ENCODE measurements at places on chromosomes 4 and X.

- no peak for DNase-seq
- H3K4me1 ChIP-seq = no peaks in the 10 kb centered on the region
- no peaks in the 10 kb centered on the region for H3K36me3 ChIP-seq
- H3K27me3 ChIP-seq = no peaks in the 10 kb centered on the region
- H3K4me3 ChIP-seq = no peak overlapping the region
These were observed 38.9 kb downstream of the AFF1 start for GRCh38 chr4:86973668-86974067.

DNA sequence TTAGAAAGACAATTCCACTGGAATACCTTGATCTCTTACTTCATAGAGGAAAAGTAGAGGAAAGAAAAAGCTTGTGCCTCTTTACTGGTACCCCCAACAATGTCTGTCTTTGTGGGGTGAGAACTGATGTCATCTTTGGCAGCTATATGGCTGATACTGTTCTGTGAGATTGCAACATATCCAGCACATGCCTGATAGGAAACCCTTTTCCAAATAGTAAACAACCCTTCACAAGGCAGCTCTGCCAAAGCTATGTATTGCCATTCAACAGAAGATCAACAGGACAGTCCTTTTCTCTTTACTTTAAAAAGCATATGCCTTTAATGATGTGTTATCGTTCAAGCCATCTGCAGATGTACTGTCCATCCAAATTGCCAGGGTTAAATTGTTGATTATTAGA lies 105.9 kb downstream of the IL1RAPL1 start:
- no peaks in the 10 kb centered on the region for H3K36me3 ChIP-seq
- H3K4me3 ChIP-seq = no peak overlapping the region
- H3K27me3 ChIP-seq = no peaks in the 10 kb centered on the region
- no peak overlapping the region for H3K27ac ChIP-seq

DNA sequence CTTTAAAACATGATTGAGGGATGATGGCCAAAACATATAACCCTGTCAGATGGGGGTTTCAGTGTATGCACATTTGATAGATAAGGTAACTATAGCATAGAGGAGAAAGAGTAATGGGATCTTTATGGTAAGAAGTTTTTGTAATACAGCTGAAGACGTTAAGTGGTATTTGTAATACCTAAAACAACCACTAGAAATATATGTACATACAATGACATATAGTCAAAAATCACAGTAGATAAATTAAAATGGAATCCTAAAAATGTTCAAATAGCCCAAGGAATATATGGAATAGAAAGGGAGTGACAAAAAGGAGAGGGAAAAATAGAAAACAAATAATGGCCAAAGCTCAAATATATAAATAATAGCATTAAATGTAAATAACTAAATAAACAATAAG lies 371.3 kb upstream of the FSTL5 start:
- no peaks in the 10 kb centered on the region for H3K27me3 ChIP-seq
- no peak overlapping the region for H3K27ac ChIP-seq
- no peak for DNase-seq
- no peaks in the 10 kb centered on the region for H3K4me1 ChIP-seq
- no peaks in the 10 kb centered on the region for H3K36me3 ChIP-seq

DNA sequence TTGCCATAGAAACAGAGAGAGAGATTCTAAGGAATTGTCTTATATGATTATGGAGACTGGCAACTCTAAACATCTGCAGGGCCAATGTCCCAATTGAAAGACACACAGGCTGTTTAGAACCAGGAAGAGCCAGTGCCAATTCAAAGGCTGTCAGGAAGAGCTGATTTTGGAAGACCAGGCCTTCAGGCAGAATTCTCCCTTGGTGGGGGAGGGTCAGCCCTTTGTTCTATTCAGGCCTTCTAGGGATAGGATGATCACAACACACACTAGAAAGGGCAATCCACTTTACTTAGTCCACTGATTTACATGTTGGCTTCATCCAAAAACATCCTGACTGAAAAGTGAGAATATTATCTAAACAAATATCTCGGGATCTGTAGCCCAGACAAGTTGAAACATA lies 15.2 kb downstream of the C4orf46 start:
- H3K4me1 ChIP-seq = no peaks in the 10 kb centered on the region
- H3K27ac ChIP-seq = no peak overlapping the region
- H3K36me3 ChIP-seq = no peaks in the 10 kb centered on the region
- H3K27me3 ChIP-seq = no peaks in the 10 kb centered on the region
- no peak for DNase-seq
- no peak overlapping the region for H3K4me3 ChIP-seq

DNA sequence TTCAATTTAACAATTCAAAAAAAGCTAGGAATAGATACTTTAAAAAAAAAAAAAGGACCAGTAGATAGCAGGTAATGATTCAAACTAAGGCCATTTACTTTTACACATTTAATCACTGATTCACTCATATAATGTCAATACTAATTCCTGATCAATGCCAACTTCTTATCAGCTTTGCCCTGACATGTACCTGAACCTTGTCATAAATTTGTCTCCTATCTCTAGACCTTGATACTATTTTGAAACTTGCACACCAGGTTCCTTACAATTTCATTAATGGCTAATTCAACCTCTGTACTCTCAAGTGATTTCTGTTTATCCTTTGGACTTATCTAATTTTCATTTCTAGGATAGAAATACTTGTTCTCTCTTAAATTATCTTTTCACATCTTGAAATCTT lies 55.4 kb downstream of the UGT2B4 start:
- no peaks in the 10 kb centered on the region for H3K36me3 ChIP-seq
- no peak overlapping the region for H3K4me3 ChIP-seq
- no peak overlapping the region for H3K27ac ChIP-seq
- no peak for DNase-seq

DNA sequence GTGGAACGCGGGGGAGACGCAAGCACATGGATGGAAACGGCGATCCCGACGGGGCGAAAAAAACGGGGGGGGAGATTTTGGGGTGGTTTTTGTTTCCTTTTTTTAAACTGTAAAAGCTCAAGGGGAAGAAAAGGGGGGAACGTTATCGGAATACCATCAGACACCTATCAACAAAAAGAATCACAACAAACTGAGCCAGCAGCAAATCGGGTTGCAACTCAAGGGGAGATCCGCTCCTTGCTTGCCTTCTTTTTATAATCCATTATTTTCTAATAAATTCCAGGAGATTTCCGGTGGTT lies 616 bp downstream of the MAML3 start:
- H3K27me3 ChIP-seq = no peaks in the 10 kb centered on the region
- no peak overlapping the region for H3K27ac ChIP-seq
- no peaks in the 10 kb centered on the region for H3K36me3 ChIP-seq
- H3K4me1 ChIP-seq = peaks cover 9% of the 10 kb centered on the region

GRCh38 chr4:3254302-3255131 lies 5.6 kb downstream of the MSANTD1 start:
- no peaks in the 10 kb centered on the region for H3K36me3 ChIP-seq
- DNase-seq = peak; percentile 9
- peaks cover 8% of the 10 kb centered on the region for H3K4me1 ChIP-seq
- no peaks in the 10 kb centered on the region for H3K27me3 ChIP-seq
- no peak overlapping the region for H3K27ac ChIP-seq

DNA sequence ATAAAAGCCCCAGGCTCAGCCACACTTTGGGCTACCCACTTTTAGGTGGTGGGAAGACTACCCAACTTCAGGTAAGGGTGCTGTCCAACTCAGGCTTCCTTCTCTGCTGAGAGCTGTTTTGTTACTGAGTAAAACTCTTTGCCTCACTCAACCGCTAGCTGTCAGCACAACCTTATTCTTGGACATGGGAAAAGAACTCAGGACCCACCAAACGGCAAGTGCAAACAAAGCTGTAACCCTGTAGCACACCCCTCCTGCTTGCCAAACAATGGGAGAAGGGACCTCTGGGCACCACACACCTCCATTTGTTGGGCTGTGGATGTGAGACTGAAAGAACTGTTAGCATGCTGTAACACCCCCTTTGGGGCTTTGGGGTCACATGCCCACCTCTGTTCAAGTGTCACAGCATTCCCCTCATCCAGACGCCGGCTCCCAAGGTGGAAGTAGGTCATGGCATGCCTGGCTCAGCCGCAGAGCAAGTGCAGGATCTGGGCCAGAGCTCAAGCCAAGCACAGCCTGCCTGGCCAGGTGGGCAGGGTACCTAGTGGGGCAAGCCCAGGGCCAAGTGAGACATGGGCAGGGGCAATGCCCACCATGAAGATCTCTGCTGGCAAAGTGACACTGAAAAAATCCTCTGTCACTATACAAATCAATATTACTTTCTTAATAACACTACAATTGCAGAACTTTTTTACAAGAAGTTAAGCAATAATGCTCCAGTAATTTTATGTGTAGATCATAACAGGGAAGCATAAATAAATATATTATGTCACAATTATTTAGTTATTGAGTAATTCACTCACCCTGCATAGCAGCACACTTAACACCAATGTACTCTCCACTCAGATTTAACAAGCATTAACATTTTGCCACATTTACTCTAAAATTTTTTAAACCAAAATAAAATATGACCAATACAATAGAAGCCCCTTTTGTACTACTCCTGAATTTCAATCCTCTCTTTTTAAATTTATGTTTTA lies 107.2 kb downstream of the TBCK start:
- H3K4me1 ChIP-seq = no peaks in the 10 kb centered on the region
- no peak for DNase-seq
- H3K27me3 ChIP-seq = no peaks in the 10 kb centered on the region
- no peak overlapping the region for H3K27ac ChIP-seq

DNA sequence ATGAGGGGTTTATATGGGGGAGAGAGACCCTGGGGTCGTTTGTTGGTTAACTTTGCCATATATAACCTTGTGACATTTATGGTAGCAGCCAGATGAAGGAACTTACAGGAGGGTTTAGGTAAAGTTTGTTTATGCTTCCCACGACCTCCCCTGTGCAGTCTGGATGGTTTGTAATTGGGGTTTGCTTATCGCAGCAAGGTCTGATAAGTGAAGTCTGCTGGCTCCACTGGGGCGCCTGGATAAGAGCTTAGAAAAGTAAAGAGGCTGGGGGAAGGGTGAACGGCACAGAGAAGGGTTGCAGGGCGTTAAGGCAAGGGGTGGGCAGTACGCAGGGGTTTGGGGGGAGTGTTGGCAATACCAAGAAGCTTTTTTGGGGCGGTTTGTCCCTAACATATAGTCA lies 98.7 kb downstream of the KDM6A start:
- no peaks in the 10 kb centered on the region for H3K27me3 ChIP-seq
- no peak for DNase-seq
- H3K4me3 ChIP-seq = no peak overlapping the region
- no peak overlapping the region for H3K27ac ChIP-seq
- H3K36me3 ChIP-seq = no peaks in the 10 kb centered on the region

DNA sequence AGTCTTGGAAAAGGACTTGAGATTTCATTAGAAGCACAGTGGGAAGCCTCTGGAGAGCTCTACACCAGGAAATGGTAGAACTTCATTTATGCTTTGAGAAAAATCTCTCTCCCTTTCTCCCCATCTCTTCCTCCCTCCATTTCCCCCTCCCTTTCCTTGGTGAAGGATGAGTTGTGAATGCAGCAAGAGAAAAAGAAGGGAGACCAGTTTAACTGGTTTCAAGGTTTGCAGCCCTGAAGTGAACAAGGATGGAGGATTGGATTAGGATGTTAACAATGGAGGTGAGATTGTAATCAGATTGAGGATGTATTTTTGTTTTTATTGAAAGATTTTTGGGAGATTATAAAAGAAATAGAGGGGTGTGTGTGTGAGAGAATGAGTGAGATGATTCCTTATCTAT lies 99.5 kb downstream of the ANK2 start:
- H3K4me1 ChIP-seq = peaks cover 7% of the 10 kb centered on the region
- H3K27ac ChIP-seq = no peak overlapping the region
- DNase-seq = no peak

DNA sequence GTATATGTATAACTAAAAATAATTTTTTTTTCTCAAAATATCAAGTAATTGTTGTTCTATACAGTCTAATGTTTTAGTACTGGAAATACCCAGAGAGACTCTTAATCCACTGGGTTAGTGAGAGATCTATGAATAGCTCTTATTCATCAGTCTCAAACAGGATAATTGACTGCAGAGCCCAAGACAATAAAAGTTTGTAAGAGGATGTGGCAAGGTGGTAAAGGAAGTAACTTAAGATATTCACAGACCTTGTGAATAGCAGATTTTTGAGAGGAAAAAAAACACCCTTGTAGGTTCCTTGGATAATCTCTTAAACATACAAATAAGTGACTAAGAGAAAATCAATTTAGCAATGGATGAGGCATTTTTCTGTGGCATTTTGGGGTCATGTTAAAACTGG lies 210.9 kb upstream of the FAM241A start:
- no peak overlapping the region for H3K27ac ChIP-seq
- no peaks in the 10 kb centered on the region for H3K36me3 ChIP-seq
- no peaks in the 10 kb centered on the region for H3K4me1 ChIP-seq
- no peaks in the 10 kb centered on the region for H3K27me3 ChIP-seq
- H3K4me3 ChIP-seq = no peak overlapping the region
- no peak for DNase-seq

DNA sequence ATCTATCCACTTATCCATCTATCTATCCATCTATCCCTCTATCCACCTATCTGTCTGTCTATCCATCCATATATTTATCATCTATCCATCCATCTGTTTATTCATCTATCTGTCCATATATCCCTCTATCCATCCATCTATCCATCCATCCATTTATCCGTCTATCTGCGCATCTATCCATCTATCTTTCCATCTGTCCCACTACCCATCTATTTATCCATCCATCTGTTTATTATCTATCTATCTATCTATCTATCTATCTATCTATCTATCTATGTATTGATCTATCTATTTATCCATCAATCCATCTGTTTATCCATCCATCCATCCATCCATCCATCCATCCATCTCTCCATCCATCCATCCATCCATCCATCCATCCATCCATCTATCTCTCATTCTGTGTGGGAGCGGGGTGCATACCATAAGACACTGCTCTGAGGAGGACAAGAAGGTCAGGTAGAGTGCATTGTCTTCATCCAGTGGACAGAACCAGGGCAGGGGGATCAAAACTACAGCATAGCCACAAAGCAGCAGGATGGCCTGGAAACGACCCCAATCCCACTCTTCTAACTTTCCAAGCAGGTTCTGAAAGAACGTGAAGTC lies 53.2 kb upstream of the ENPP6 start:
- H3K27me3 ChIP-seq = no peaks in the 10 kb centered on the region
- peaks cover 15% of the 10 kb centered on the region for H3K4me1 ChIP-seq
- H3K27ac ChIP-seq = no peak overlapping the region
- no peaks in the 10 kb centered on the region for H3K36me3 ChIP-seq
- DNase-seq = no peak
- H3K4me3 ChIP-seq = no peak overlapping the region
